ENCODE measurements at places on chromosomes 11 and 22.
A peak's percentile ranks its signal among the peaks of the same experiment; 100 is the strongest.

GRCh38 chr11:8905528-8906165 is 5.3 kb upstream of the AKIP1 start:
- no peak for DNase-seq

- no peak for DNase-seq
Observed at GRCh38 chr22:44584256-44584902, 86.3 kb upstream of the RTL6 start.

DNA sequence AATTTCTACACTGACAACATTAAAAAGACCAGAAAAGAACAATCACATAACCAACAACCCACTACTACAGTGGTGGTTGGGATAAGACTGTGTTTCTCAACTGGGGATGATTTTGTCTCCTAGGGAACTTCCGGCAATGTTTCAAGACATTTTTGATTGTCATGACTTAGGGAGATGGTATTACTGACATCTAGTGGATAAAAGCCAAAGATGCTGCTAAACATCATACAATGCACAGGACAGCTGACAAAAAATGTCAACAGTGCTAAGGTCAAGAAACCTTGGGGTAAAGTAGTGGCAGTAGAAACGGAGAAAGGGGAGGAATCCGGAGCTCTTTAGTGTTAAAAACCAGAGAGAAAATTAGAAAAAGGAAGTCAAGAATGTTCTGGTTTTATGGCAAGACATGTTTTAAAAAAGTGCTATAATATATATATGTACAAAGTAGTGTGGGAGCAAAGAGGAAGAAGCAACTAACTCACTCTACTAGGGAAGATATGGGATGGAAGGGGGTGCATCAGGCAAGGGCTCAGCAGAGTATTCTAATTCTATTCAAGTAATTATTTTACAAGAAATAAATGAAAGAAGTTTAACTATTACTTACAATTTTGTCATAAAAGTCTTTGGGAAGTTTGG is 37.2 kb downstream of the CKAP5 start:
- peak; percentile 33 for DNase-seq

GRCh38 chr11:116454020-116454645 is 318.7 kb downstream of the BUD13 start:
- peak; percentile 3 for DNase-seq

GRCh38 chr22:35288116-35288515 is 11.6 kb upstream of the TOM1 start:
- no peak for DNase-seq

DNA sequence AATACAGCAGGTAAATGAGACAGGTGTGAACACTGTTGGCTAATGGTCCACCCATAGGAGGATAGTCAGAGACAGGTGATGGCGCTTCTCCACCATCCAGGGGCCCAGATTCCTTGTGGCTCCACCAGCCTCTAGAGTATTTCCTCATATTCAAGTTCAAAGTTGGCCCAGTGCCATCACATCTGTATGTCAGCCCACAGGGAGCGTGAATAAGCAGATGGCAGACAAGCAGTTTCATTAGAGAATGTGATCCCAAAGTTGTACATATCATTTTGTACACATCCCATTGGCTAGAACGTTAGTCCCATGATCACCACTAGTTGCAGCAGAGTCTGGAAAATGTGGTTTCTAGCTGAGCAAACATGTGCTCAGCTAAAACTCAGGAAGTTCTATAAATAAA is 11.0 kb upstream of the CWF19L2 start:
- DNase-seq = peak; percentile 49

GRCh38 chr11:74520927-74521665 is 27.6 kb upstream of the LIPT2 start:
- DNase-seq = no peak

GRCh38 chr22:42022162-42022847 is 23.7 kb downstream of the WBP2NL start:
- no peak for DNase-seq

DNA sequence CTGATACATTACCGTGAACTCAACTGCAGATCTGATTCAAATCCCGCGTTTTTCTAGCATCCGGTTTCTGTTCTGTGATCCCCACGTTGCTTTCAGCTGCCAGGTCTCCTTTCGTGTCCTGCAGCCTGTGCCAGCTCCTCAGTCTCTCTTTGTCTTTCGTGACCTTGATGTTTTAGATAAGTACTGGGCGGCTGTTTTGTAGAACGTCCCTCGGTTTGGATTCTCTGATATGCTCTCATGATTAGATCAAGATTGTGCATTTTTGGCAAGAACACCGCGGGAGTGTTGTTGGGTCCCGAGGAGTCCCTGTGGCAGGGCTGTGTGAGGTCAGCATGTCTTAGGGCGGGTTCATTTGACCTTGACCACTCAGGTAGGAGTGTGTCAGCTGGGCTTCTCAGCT is 38.6 kb downstream of the KCNQ1 start:
- no peak for DNase-seq

DNA sequence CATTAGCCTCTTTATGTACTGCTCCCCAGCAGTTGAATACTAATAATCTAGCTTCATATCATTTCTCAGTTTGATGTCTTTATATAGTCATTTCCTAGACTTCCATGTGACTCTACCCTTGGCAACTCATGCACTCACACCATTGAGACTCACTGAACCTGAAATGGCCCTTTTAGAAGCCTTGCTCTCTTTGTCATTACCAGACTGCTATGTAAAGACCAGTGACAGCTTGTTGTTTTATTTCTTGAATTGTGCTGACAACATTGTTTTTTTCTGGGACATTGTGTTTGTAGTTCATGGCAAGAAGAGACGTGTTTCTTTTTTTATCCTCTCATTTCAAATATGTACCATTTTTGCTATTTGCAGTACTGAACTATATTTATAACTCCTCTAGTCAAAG is 256.5 kb downstream of the CNTN5 start:
- no peak for DNase-seq

GRCh38 chr11:37320921-37321320 is 722.9 kb upstream of the RAG2 start:
- no peak for DNase-seq

DNA sequence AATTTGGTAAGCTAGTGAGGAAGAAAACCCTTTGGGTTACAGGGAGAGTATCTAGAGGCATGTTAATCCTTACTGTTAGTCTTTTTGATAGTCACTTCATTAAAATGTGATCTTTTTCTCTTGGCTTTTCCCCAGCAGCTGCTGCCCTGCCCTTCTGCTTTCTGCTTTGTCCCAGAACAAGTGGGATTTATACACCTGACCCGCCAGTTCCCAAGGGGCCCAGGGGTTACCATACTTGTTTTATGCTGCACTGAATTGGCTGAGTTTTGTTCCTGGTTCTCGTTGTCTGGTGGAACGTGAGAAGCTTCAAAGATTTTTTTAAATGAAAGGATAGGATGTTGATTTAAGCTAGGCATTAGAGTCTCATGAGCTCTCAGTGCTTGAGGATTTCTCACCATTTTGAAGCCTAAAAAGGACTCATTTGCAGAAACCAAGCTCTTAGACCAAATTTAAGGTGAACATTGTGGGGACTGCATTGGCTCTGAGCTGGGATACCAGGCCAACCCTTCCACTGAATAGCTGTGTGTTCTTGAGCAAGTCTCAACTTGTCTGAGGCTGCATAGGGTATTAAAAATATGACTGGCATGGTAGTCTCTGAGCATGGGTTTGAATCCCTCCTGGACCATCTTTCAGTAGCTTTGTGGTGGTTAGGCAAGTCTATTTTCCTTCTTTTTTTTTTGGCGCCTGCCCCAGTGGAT is 6.6 kb downstream of the LIMK2 start:
- DNase-seq = no peak

- DNase-seq = no peak
Observed at GRCh38 chr11:99773646-99774045, 752.9 kb downstream of the CNTN5 start.

DNA sequence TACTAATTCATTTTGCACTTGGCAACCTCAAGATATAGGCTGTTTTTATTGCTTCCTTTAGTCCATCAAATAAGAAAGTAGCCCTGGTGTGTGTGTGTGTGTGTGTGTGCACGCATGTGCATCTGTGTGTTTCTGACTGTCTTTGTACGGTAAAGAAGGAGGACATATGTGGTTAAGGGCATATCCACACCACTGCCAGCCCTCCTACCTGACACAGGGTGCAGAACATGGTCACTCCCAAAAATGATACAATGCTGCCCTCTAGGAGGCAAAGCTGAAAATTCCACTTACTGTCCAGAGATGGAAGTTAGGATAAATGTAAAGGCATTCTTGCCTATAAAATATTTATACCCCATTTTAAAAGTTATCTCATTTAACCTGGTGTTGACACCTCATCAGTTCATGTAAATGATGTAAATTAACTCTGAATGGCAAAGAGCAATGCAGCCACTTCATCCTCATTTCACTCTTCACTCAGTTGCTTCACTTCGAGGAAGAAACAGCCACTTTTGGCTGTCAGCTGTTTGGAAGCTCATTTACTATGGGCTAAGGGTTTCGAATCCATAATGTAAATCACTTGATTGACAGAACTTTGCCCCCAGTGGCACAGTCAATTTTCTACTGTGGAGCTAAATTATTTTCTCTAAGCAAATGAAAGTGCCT is 83.1 kb upstream of the MTNR1B start:
- DNase-seq = peak; percentile 31

- no peak for DNase-seq
Observed at GRCh38 chr11:122436188-122436555, 219.3 kb upstream of the UBASH3B start.

DNA sequence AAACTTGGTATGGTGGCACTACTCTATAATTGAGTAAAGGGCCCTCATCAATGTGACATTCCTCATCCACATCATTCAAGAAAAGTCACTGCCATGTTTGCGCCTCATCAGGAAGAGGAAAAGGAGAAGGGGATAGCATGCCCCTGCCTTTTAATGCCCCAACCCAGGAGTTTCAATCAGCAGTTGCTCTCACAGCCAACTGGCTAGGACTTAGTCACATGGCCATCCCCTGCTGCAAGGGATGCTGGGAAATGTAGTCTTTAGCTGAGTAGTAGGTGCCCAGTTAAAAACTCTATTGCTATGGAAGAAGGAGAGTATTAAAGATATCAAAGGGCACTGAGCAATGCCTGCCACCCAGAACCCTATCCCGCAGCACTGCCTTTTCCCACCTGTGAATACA is 10.9 kb upstream of the CCND1 start:
- DNase-seq = no peak

DNA sequence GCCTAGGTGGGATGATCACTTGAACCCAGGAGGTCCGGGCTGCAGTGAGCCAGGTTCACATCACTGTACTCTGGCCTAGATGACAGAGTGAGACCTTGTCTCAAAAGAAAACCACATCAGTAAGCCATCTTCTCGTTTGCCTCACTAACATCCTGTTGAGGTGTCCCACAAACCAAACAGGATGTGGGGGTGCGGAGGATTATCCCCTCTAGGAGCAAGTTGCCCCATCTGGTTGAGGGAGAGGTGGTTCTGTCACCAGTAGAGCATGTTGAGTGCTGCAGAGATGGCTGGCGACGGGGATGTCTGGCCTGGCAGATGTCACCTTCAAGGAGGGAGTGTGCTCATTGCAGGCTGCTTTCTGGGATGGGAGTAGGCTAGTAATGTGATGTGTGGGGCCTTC is 72.4 kb downstream of the ZNRF3 start:
- peak; percentile 98 for DNase-seq

DNA sequence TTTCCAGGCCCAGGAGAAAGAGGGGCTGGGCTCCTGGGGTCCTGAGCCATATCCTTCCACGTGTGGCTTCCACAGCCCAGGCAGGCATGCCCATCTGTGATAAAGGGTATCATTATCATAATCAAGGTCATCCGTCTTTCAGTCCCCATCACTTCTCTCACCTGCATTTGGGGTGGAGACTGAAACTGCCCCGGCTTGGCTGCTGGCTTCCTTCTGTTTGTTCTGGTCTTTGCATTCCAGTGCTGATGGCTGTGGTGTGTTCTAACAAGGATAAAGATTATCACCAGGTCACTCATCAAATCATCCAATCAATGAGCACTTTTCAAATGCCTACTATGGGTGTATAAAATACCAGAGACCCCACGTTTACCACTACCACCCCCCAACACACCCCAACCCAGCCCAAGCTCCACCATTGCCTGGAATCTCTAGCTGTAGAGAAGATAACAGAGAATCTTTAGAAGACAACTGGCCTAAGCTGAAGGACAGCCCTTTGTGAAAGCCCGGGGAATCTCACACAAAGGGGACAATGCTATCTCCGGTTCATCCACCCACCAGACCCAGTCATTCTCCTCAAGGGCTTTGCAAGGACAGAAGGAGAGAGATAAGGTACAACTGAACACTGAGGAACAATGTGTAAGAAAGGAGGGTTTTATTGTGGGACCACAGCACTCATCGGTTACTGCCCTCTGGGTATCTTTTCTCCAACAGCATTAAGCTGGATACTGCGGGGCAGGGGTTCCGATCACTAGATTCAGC is 54.9 kb downstream of the AHNAK start:
- DNase-seq = no peak

GRCh38 chr22:41971431-41971830 is 2.2 kb downstream of the SEPTIN3 start:
- DNase-seq = no peak

DNA sequence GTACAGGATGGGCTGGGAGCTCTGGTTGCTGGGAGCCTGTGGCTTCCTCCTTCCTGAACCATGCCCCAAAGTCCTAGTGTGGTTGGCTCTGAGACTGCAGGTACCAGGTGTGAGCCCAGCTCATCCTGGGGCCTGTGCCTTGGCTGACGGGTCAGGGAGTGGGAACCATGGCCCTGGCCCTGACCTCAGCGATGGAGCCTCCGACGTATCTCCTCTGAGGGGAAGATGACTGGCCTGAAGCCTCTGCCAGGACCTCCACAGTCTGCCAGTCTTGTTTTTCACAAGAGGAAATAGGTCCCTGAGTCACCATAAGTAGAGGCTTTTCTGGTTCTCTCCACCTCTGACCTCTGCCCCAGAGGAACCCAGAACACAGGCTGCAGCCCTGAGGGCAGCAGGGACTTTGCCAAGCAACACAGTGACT is 3.4 kb downstream of the RCE1 start:
- DNase-seq = no peak

All from HL-60 (cell line).